ENCODE measurements at places on chromosomes 2 and 18.
A peak's percentile ranks its signal among the peaks of the same experiment; 100 is the strongest.

DNA sequence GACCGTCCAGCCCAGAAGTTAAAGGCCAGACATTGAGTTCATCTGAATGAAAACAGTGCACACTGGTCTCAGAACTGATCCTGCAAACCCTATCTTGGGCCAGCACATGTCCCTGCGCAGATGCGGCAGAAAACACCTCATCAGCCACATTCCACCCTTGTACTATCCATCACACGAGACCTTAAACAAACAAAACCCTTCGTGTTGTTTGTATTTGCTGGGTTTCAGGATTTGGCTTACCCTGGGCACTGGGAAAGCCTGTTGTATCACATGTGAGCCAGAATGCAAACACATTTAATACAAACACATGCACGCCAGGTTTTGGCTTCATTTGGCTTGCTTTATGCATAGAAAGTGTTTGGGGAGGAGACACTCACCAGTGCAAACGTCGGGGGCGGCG lies 12.5 kb downstream of the WIPF1 start:
- peak; percentile 16 for DNase-seq

- DNase-seq, result no peak
Observed at GRCh38 chr2:221705185-221705877, 133.2 kb upstream of the EPHA4 start.

DNA sequence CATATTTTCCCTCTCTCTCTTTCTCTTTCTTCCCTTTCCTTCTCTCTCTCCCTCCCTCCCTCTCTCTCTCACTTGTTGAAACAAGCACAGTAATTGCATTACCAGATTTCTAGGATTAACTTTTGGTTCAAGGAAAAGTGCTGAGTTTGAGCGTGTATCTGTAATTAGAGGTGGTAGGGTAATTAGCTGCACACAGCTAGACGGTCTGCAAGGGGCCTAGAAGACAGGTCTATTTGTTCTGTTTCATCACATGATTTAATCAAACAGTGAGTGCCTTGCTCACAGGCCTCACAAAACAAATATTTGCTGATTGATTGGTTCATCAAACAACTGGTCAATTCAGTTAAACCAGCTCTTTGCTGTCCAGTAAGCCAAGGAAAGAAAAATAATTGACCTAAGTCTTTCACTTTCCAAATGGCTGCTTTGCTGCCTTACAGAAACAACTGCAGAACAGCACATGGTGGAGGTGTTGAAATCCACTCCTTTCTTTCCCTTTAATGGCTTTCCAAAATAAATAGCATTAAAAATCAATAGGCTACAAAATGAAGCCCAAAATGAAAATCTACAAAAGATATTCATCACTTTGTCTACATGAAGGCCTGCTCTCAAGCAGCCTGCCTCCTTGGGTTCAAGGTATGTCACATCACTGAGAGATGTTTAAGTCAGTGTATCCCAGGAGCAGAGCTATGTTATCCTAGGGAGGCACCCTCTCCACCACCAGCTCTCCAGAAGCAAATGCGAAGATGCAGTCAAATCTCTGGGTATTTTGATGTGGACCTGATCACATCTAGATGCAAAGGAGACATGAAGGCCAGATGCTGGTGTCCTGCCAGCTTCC lies 264.4 kb upstream of the SIX2 start:
- no peak for DNase-seq

DNA sequence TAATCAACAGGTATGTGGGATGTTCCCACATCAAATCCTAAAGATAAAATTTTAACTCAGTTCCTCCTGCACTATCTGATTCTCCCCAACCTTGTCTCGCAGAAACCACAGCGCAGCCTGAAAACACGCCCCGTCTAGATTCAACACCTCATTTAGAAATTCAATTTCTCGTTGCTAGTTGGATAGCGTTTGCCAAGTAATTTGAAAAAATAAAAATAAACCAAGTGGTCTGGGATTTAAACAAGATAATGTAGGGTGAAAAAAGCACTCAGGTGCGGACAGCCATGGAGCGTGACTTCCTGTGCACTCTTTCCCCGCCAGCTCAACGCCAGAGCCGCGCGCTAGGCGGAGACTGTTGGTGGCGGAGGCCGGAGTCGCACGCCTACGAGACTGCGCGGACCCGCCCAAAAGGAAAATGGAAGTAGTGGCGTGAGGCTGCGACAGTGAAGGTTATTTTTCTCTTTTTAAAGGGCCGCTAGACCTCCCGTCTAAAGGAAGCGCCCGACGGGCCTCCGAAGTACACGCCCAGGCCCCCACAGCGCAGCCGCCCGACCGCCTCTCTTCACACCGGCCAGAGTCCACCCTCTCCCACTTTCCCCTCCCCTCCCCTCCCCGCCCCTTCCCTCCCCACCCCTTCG lies 615 bp upstream of the CCNT2 start:
- DNase-seq, result peak; percentile 99

- DNase-seq, result no peak
Observed at GRCh38 chr2:24824966-24825882, 32.0 kb downstream of the CENPO start.

DNA sequence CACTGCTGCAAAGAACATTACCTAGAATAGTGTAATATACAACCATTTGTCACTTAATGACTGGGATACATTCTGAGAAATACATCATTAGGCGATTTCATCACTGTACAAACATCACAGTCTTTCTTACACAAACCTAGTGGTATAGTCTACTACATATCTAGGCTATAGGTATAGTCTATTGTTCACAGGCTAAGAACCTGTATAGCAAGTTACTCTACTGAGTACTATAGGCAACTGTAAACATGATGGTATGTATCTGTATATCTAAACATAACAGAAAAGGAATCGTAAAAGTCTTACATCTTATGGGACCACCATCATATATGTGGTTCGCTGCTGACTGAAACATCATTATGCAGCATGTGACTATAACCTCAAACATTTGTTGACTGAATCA lies 21.4 kb downstream of the SP3 start:
- DNase-seq, result no peak

DNA sequence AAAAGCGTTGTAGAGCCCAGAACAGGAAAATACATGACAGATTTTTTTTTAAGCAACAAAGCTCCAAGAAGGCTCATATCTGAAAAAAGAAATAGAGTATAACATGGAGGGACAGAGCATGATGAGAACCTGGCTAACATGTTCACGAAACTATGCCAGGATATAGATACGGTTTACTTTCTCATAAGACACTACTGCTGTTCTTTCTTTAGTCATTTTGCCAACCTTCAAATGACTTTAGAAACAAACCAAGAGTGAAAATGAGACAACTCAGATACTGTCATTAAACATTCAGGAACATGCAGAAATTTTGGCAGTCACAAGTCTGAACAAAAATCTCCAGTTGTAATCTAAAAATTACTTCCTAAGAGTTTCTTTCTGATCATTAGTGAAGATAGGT lies 14.3 kb downstream of the LPIN2 start:
- no peak for DNase-seq

DNA sequence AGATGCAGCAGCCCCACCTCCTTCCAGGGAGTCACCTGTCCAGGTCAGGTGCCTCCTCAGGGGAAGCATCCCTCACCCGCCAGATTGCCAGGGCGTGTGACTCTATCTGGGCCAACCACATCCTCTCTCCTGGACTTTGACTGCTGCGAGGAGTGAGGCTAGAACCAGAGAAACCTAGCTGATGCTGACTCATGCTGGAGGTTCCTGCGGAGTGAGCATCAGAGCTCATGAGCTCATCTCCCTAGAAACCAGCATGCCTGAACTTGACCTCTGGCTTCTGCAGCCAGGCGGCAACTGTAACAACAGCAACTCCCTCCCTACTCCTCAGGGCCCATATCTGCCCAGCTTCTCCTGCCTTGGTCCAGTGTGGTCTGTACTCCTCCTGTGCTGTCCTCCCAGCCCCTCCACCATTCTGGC lies 28.3 kb upstream of the NT5DC4 start:
- peak; percentile 58 for DNase-seq

DNA sequence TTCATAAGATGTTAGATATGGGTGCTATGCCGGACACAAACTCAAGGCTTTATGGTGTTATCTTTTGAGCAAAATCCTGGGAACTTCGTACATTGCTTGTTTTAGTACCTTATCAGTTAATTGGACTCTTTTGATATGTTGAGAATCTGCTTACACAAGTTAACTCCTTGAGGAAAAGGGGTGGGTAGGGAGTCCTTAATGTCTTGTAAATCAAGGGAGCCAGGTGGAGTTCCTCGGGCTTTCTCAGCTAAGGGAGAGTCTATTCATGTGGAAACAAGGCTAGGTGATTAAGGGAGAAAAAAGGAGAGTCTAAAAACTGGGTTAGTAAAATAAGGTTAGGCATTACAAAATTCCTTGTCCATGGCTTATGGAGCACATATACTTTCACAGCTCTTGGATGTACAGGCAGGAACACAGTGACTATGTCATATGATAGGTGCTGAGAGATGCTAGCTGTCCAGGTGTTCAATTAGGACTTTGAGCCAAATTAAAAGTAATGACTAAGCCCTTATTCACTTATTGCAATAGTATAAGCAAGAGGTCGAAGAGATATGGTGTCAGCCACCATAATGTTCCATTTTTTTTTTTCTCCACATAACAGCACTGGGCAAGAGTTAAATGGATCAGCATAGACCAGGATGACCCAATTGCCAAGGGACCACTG lies 59.5 kb upstream of the DYNAP start:
- no peak for DNase-seq

- DNase-seq, result no peak
Observed at GRCh38 chr2:200317975-200318374, 11.5 kb downstream of the SPATS2L start.

GRCh38 chr2:64853894-64854293 lies 135.3 kb upstream of the SLC1A4 start:
- no peak for DNase-seq

DNA sequence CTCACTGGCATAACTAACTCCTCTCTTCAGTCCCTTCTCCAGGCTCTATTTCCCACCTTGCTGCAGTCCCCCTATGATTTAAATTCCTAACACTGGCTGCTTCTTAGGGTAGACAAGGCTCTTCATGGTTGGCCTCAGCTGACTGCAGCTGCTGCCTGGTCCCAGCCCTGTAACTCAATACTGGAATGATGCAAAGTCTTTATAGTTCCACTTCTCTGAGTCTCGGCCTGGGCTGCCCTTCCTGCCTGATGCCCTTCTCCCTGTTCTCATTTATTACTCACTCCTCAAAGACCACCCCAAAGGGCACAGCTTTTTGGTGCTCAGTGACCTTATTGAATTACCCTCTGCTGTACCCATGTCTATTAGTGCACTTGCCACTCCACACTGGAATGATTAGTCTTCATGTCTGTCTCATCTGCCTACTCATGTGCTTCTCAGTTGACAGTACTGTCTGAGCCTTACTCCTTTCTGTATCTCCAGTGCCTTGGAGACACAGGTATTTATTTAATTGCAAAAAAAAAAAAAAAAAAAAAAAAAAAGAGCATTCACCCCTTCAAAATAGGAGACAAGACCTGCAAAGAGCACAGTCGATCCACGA lies 199.4 kb upstream of the REV1 start:
- no peak for DNase-seq

- DNase-seq, result no peak
Observed at GRCh38 chr2:28360058-28360717, 32.5 kb upstream of the FOSL2 start.

DNA sequence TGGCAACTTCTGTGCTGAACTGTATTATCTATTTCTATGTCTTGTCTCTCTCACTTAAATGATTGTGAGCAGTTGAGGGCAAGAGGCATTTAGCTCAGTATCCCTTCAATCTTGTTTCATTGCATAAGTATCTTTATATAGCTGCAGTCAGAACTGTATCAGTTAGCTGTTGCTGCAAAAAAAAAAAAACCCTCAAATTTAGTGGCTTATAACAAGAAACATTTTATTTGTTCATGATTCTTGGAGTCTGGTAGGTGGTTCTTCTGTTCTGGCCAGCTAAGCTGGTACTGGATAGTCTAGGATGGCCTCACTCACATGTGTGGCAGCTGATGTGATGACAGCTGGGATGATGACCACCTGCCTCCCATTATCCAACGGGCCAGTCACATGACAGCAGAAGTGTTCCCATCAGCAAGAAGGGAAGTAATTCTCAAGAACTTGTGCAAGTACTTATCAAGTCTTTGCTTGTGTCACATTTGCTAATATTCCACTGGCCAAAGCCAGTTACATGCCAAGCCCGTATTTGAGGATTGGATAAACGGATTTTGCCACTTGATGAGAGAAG lies 67.8 kb downstream of the SLC4A3 start:
- DNase-seq, result no peak

DNA sequence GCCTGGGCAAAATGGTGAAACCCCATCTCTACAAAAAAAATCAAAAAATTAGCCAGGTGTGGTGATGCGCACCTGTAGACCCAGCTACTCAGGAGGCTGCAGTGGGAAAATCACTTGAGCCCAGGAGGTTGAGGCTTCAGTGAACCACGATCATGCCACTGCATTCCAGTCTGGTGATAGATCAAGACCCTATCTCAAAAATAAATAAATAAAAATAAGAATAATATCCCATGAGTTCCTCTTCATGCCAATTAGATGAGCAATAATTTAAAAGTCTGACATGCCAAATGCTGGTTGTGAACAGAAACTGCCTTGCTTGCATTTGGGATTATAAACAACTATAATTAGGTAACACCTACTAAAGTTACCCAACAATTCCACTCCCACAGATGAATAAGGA lies 22.1 kb upstream of the ANKRD44 start:
- no peak for DNase-seq

DNA sequence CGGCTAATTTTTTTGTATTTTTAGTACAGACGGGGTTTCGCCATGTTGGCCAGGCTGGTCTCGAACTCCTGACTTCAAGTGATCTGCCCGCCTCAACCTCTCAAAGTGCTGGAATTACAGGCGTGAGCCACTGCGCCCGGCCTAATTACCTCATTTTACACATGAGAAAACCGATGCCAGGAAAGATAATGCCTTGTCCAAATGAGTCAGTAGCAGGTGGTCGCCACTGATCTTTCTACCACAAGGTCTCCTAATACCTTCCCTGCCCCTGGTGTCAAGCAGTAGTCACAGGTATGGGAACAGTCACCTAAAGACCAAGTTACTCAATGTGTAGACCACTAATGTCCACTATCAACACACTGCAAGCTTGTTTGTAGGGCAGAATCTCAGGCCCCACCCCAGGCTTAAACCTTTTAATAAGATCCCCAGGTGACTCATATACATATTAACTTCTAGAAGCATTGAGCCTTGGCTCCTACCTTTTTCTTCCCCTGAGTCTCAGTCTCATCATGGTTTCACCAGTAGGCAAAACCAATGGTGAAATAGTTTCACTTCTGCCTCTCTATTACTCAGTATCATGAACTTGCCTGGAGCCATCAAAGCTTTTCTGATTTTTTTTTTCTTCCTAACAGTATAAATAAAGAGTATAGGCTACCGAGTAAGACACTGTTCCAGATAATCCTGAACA lies 6.9 kb upstream of the EPB41L5 start:
- DNase-seq, result no peak

Measured in NCI-H446 treated with DMSO at 0.1 percent for 48 hours (cell line).